ENCODE measurements at places on chromosomes 3 and 15. TPM values are rescaled to one million over a fixed set of nuclear protein-coding genes. Genes with fewer than 3 reads are reported as not detected.

DNA sequence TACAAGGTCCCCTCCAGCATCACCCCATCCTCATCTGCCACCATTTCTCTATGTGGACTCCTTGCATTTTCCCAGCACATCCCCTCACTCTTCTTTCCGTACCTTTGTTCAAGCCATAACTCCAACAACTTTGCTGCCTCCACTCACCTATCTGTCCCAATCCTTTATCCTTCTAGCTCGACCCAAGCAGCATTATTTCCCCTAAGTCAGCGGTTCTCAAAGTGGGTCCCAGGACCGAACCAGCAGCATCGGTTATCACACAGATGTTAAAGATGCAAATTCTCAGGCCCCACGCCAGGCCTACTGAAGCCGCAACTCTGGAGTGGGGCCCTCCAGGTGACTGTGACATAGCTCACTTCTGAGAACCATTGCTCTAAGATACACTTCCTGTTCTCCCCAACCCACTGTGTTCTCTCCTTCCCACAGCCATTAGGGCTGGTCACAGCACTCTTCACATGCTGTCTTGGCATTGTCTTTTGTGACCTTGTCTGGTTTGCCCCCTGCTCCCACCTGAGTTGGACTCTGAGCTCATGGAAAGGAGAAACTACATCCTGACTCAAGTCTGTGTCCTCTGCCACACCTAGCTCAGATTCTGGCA lies 56.2 kb downstream of the AAGAB start:
- H3K36me3 ChIP-seq: peaks cover 43% of the 10 kb centered on the region
- H3K27me3 ChIP-seq: no peaks in the 10 kb centered on the region
- H3K4me3 ChIP-seq: no peak overlapping the region
- no peaks in the 10 kb centered on the region for H3K4me1 ChIP-seq

DNA sequence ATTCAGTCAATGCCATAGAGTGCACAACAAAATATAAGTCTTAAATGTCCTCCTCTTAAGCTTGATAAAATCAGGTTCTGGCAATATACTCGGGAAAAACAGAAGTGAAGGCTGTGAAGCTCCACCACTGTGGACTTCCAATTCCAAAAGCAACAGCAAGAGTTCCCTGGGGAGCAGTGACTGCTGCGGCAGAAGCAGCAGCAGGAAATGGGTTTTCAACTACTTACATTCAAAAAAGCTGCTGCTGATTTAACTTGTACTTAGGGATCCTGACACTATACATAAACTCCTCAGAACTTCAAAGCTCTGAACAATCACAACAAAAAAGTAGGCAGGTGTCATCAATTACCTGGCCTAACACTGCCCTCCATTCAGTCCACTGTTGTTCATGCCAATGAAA lies 4.7 kb downstream of the CEP152 start:
- H3K36me3 ChIP-seq: no peaks in the 10 kb centered on the region
- no peak overlapping the region for H3K4me3 ChIP-seq
- H3K27me3 ChIP-seq: no peaks in the 10 kb centered on the region
- no peak for DNase-seq
- H3K27ac ChIP-seq: no peak overlapping the region

PML gene
- 61.2 TPM for total RNA-seq

ZNF501 gene
- 4.4 TPM for total RNA-seq

HESX1 gene
- total RNA-seq: 0.47 TPM
